Lung microvascular endothelial cell (primary cell): ENCODE measurements at places on chromosomes 12 and 14. TPM values are rescaled to one million over a fixed set of nuclear protein-coding genes. Genes with fewer than 3 reads are reported as not detected.

JPH4 gene
- not detected in 2 replicates for total RNA-seq

STXBP6 gene
- total RNA-seq: 6.3 and 16.9 TPM in 2 replicates

KRT75 gene
- not detected in 2 replicates for total RNA-seq

PARP11 gene
- 3.5 and 6.5 TPM in 2 replicates for total RNA-seq

PRH2 gene
- not detected in 2 replicates for total RNA-seq

- DNase-seq: no peak
Observed at GRCh38 chr12:107184359-107184930, 91.1 kb upstream of the CRY1 start.

DNA sequence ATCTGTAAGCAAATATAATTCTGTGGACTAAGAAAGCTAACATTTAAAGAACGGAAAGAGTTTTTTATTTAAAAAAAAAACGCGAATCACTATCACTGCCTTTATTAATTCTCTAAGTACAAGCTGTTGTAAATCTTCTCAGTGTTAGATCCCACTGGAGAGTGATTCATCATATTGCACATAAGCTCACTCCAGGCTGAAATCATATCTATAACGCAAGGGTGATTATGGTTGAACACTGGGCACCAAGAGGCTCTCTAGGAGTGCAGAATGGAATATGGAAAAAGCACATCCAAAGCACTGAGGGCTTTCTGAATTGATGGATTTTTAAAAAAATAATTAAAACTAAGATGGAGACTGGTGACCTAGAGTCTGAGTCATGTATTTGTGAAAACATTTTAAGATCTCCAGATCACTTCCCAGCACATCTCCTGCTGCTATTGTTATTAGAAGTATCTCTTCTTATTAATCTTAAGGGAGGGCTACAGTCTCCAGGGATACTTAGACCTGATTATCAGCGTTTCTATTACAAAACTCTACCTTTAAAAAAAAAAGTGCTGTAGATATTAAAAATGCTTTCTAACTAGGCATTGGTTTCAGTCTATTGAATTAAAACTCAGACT, 1106.8 kb downstream of the AACS start:
- DNase-seq: no peak

GRCh38 chr14:38808734-38809455, 294.1 kb downstream of the SEC23A start:
- no peak for DNase-seq

DNA sequence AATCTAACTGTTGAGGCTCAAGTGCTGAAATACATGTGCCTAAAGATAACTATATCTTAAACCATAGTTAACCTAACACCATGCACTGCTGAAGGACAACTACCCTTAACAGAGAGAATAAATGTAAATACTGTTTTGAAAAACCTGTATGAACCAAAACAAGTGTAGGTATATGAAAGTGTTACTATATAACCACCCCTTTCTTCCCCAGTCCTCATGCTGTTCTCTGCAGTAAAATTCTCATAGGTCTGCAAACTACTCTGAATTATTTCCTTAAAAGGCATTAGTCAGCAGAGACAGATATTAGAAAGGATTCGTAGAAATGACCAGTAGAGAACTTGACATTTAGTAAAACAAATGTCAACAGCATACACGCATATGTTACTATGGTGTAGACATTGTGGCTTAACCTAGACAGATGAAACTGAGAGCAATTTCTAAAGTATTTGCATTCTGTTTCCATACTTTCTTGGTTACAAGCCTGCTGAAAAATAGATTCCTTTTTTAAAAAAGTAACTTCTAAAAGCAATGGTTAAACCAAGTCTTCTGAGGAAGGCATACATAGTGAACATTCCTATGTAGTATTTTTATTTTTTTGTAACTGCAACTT, 13.9 kb downstream of the CSRP2 start:
- no peak for DNase-seq

DNA sequence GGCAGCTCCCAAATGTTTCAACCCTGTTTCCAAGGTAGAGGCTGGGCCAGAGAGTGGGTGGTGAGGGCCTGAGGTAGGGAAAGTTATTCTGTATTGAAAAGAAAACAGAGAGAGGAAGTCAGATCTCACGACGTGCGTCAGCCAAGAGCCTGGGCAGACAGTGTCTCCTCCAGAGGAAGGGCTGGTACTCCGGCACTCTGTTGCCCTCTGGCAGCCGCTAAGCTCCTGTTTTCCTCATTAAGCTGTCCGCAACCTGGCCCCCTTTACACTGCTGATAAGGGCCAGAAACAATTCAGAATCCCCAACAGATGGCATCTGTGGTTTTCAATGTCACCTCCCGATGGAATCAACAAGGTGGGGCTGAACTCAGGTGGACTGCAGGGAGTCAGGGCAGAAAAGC, 26.0 kb upstream of the LTBP2 start:
- peak; percentile 18 for DNase-seq

GRCh38 chr14:77406718-77407117, 16.6 kb downstream of the NOXRED1 start:
- DNase-seq: no peak

GRCh38 chr12:46535376-46535775, 162.8 kb upstream of the SLC38A2 start:
- DNase-seq: no peak

DNA sequence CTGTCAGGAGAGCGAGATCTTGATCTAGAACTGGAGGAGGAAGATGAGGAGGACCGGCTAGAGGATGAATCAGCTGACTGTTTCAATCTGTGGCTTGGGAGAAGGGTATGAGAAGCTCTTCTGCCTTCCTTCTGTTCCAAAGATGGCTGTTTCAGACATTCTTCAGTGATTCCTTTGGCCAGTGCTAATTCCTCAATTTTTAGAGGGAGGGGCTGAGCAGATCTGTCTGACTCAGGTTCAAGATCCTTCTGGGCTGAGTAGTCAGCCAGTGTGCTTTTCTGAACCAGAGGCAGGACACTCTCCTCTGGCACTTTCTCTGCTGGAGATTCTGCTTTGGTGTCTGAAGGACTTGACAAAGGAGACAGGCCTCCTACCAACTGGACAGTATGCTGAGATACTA, 15.2 kb downstream of the ACIN1 start:
- DNase-seq: no peak

GRCh38 chr12:65526311-65526710, 247.8 kb downstream of the MSRB3 start:
- DNase-seq: no peak

GRCh38 chr14:96246539-96246847, 9.5 kb upstream of the BDKRB1 start:
- no peak for DNase-seq

GRCh38 chr12:129325566-129325965, 472.3 kb downstream of the GLT1D1 start:
- DNase-seq: no peak

- DNase-seq: no peak
Observed at GRCh38 chr14:99679543-99679942, 4.6 kb upstream of the CYP46A1 start.

- no peak for DNase-seq
Observed at GRCh38 chr14:86938320-86938719, 1054.7 kb downstream of the GALC start.

DNA sequence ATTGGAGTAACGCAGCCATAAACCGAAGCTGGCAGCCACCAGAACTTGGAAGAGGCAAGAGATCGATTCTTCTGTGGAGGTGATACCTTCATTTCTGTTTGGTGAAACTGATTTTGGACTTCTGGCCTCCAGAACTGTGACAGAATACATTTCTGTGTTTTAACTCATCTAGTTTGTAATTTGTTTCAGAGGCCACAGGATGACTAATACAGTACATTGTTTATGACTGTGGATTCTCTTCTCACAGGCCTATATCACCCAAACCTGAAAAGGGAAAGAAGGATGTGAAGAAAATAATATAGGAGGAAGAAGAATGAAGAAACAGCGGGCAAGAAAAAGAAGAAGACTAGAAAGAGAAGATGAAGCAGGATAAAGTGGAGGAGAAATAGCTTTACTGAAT, 263.8 kb upstream of the DIO2 start:
- no peak for DNase-seq

DNA sequence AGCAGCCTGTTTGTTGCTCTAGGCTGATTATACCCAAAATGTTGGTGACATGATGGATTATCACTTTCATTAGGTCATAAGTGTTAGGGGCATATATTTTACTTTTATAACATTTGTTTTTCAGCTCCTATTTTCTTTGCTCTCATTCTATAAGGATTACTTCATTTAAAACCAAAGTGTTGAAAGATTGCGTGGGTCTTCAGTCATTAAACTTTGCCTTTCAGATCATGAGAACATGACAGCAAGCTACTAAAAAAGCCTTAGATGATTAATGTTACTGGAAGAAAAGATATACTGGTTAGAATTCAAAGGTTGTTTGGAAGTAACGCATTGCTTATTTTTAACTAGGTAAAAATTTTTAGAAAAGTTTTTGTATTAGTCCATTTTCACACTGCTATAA, 156.8 kb downstream of the ERC1 start:
- no peak for DNase-seq
